ENCODE measurements at places on chromosomes 3 and 15. TPM values are rescaled to one million over a fixed set of nuclear protein-coding genes. Genes with fewer than 3 reads are reported as not detected.

The ATP2B2 gene
- not detected for total RNA-seq

The RLBP1 gene
- total RNA-seq, result not detected

The DNAH12 gene
- not detected for total RNA-seq

The FILIP1L gene
- total RNA-seq, result 3.8 TPM

The LMLN gene
- total RNA-seq, result 4.4 TPM

The GUCA1C gene
- total RNA-seq, result not detected

The EFCAB12 gene
- not detected for total RNA-seq
